Activated T-cell treated with anti-CD3 and anti-CD28 coated beads, Interleukin-2, amount 50 U/mL, for 4 hours (primary cell): ENCODE measurements at places on chromosomes 5 and 9. TPM values are rescaled to one million over a fixed set of nuclear protein-coding genes. Genes with fewer than 3 reads are reported as not detected.

PTCD2 gene
- total RNA-seq: 14.1 TPM

TMEM174 gene
- total RNA-seq: not detected

IL4 gene
- 45.9 TPM for total RNA-seq

PCDHA1 gene
- total RNA-seq: not detected

GRCh38 chr5:162948677-162949076 is 488.7 kb upstream of the CCNG1 start:
- no peak for DNase-seq

- no peak for DNase-seq
These were observed 94.5 kb upstream of the LIFR start for GRCh38 chr5:38650946-38651345.

GRCh38 chr5:37189355-37189754 is 59.8 kb downstream of the CPLANE1 start:
- DNase-seq: no peak

DNA sequence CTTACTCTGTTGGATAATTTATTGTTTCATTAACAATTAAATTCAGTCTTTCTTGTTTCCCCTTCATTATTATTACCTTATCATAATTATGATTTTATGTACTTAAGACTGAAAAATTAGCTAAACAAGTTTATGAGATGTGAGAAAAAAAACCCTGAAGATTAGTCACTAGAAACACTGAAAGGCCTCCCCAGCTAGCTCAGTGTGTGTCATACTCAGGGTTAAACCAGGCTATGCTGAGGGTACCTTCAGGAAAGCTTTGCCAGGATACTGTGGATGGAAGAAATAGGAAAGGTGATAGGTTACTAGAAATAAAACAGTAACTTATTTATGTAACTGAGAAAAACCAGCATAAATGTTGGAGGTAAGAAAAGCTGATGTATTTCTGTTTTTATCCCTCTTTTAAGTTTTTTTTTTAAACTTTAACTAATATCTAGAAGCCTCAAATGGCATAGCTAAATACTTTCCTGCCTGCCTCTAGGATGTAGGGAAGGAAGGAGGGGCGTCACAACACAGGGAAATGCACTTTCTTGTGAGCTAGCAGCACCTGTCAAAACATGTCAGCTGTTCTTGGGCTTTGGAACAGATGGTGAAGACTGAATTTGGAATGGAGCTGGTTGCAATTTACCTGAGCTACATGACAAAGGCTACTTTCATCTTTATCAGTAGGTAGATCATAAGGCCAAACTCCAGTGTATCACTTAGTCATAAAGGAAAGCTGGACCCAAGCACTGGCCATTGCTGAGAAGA is 24.2 kb downstream of the NMRK1 start:
- no peak for DNase-seq

GRCh38 chr9:71108937-71109336 is 12.5 kb downstream of the TRPM3 start:
- DNase-seq: no peak

- no peak for DNase-seq
These were observed 99.3 kb downstream of the AMBP start for GRCh38 chr9:113978725-113979342.

DNA sequence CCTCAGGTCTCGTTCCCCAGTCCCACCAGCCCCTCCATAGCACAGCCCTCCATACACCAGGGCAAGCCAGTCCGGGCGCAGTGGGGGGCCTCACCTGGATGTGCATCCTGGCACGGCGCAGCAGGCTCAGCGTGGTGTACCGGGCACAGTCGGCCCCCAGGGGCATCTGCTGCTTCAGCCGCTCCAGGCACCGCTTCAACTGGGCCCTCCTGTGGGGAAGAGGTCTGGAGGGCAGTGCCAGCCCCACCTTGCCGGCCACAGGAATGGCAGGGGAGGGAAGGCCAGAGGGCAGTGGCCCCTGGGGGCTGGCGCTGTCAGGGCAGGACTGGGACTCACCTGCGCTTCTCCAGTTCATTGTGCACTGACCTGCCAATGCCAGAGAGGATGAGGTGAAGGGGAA is 1.4 kb downstream of the MXD3 start:
- DNase-seq: no peak

DNA sequence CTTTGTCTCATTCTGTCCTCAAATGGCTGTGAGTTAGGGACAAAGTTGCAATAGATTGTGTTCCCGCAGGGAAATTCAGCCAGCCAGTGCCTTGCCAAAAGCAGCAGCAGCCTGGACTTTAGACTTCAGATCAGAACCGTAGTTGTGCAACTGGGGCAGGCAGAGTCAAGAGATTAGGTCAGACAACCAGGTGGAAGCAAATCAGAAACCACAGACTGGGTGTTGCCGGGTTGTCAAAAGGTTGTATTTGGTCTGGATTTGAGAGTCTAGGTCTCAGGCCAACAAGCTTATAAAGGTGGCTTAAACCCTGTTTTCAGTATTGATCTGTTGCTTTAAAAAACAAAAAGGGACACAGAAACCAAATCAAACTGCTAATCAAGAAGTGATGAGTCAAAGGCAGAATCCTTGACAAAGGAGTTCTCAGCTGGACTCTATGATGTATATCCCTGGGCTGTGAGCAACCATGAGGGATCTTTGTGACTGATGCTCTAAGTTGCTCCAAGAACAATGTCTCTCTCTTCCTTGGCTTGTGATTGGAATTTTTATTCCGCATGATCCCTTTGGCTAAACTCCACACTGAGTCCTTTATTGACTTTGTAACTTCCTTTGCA is 20.9 kb downstream of the RFK start:
- DNase-seq: no peak

GRCh38 chr5:28403846-28404245 is 1365.5 kb upstream of the CDH9 start:
- DNase-seq: no peak

DNA sequence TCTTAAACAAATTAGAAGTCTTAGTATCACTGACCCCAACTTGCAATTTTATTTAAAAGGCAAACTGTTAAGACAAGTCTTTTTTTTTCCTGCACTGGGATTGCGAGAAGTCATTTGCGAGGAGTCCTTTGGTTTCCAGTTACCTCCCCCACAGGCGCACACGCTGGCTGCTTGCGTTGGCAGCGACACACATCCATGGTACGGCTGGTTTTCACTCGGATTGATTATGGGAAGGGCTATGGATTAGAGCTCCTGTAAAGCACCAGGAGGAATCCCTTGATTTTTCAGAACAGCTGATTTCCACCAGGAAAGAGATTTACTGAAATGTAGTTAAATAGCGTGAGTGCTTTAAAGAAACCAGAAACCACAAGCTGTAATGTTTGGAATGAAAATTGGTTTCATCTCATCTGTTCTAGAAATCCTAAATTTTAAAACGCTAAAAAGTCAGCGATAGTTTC is 737 bp downstream of the SLC1A3 start:
- DNase-seq: no peak

DNA sequence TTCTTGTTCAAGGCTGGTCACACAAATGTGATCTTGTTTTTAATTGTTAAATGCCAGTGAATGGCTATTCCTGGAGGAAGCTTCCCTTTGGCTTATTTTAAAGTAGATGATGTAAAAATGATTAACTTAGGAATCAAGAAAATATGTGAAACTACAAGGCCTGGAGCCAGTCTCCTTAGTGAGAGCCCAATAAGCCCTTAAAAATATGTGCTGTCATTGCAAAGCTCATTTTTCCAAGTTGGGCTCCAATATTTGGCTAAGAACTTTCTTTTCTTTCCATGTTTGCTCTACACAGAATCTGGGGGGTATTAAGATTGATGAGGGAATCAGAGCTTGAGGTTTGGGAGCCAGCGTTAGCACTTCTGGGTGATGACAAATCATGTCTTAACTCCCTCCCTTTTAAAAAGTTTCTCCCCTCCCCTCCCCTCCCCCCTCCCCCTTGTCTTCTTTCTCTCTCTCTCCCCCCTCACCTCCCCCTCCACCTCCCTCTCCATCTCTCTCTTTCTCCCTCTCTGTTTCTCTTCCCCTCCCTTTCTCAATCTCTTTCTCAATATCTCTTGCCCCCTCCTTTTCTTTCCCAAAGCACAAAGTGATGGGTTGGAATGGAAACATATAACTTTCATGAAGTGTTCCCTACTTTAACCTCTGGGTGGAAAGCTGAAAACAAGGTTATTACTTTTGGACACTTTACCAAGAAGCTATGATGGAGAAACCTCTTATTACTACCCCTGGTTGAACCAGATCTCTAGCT is 86.0 kb downstream of the FBXL7 start:
- DNase-seq: no peak
